ENCODE measurements at places on chromosomes 3 and 15.

DNA sequence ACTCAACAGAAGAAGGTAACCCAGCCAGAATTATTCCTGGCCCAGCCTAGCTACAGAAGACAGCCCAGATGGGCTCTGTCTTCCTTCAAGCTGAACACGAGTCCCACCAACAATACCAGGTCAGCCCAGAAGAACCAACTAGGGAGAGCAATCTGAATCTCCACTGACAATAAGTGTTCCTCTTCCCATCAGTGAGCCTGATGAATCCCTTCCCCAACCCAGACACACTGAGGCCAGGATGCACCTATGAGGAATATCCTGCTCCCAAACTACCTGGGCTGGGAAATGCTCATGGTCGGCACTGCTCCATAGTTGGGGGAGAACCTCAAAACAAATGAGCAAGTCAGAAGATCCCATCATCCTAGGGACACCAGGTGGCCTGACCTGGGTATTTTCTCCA, 351.1 kb downstream of the OCA2 start:
- no peak for DNase-seq

DNA sequence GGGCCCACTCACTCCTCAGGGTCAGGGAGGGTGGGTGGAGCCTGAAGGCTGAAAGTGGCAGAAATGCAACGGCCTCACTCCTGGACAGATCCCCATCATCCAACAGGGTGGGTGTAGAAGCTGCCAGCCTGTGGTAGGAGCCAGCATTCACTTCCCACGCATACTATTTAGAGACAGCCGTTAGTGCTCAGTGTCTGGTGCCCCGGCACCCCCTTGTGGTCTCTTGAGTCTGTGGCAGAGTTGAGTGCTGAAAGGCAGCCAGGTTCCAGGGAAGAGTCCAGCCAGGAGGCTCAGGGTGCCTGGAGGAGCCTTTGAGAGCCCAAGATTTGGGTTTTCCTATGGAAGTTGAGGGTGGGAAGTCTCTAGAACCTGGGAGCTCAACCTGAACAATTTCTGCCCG, 2.1 kb upstream of the GNAT1 start:
- DNase-seq, result peak; percentile 47

GRCh38 chr15:71899674-71900073, 89.3 kb downstream of the NR2E3 start:
- DNase-seq, result no peak

GRCh38 chr15:90982135-90982534, 12.2 kb downstream of the PRC1 start:
- DNase-seq, result no peak

- DNase-seq, result no peak
These were observed 755.2 kb downstream of the NR2F2 start for GRCh38 chr15:97085731-97086130.

- no peak for DNase-seq
These were observed 62.7 kb downstream of the EXOG start for GRCh38 chr3:38558864-38559263.

- DNase-seq, result no peak
These were observed 44.8 kb downstream of the CCDC12 start for GRCh38 chr3:46931631-46932331.

DNA sequence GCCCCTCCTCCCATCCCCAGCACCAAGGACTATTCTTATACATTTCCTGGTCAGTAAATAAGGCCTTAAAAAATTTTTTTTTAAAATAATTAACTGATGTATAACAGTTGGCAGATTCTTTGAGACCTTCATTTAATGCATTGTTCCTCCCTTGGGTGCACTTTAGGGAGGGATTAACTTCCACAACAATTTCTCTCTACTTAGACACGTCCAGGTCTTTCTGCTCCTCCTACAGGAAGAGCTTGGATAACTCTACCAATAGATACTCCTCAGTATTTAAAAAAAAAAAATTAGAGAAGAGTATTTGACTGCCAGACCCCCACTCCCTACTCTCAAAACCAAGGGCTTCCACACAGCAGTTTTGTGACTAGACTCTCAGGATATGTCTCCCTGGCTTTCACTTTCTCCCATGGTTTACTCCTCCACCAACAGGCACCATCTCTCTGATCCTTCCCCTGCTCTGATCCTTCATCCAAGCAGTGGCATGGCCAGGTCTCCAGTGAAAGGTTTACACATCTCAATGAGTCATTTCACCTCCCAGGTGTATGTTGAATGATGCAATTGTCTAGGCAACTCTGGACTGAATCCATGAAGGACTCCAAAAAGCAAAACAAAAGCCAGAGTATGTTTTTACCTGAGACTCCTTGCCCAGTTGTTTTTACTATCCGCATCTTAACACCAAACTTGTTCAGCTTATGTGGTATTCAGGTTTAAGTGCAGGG, 7.4 kb downstream of the ZIC4 start:
- no peak for DNase-seq

GRCh38 chr15:63264688-63265293, 12.6 kb upstream of the APH1B start:
- no peak for DNase-seq

GRCh38 chr3:43348852-43349574, 62.7 kb downstream of the SNRK start:
- DNase-seq, result no peak

GRCh38 chr15:57732526-57733331, 26.2 kb downstream of the POLR2M start:
- peak; percentile 29 for DNase-seq

DNA sequence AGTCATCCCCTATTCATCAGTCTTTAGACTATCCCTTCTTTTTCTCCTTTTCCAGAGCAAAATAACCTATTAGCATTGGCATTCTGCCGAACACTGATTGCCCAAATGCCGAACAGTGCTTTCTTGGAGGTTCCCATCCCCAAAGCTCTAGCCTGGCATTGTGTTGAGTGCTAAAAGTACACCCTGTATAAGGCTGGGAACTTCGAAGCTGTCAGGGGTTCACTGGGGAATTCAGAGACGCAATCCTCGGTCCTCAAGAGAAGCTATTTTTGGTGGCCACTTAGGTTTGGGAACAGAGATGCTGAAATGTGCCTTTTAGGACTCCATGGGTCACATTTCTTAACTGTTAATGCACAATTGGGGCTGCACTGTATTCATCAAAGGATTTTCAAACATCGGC, 8.4 kb downstream of the FRMD5 start:
- DNase-seq, result no peak

All from stimulated activated naive CD8-positive, alpha-beta T cell treated with anti-CD3 and anti-CD28 coated beads, Interleukin-15, amount 100 ng/mL, for 72 hours (primary cell).